ENCODE measurements at places on chromosomes 3 and 15. TPM values are rescaled to one million over a fixed set of nuclear protein-coding genes. Genes with fewer than 3 reads are reported as not detected.

The REC114 gene
- not detected for total RNA-seq

The ILDR1 gene
- total RNA-seq, result not detected

The PEX11A gene
- total RNA-seq, result 8.7 TPM

The HRG gene
- not detected for total RNA-seq

The POPDC2 gene
- 1.6 TPM for total RNA-seq

The NR1I2 gene
- not detected for total RNA-seq

The AMOTL2 gene
- total RNA-seq, result 75.7 TPM

All from fibroblast of the aortic adventitia (primary cell).